ENCODE measurements at places on chromosomes 7 and 10.

DNA sequence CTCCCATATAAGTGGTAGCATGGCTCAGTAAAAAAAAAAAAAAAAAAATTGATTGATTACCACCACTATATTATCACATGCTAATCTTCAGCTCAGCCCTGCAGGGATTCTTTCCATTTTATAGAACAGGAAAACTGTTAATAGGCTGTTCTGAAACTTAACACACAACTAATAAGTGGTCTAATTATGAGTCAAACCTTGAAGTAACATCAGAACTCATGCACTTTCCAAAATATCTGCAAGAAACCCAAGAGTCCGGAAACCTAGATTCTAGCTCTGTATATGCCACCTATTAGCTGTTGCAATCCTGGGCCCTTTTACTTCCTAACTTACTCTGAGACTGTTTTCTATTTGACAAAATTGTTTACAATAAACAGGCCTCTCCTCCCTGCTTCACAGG, 23.9 kb downstream of the SEM1 start:
- DNase-seq = no peak

GRCh38 chr7:53993224-53993623, 549.0 kb upstream of the VSTM2A start:
- DNase-seq = no peak

GRCh38 chr7:84022684-84023308, 171.8 kb downstream of the SEMA3A start:
- DNase-seq = no peak

DNA sequence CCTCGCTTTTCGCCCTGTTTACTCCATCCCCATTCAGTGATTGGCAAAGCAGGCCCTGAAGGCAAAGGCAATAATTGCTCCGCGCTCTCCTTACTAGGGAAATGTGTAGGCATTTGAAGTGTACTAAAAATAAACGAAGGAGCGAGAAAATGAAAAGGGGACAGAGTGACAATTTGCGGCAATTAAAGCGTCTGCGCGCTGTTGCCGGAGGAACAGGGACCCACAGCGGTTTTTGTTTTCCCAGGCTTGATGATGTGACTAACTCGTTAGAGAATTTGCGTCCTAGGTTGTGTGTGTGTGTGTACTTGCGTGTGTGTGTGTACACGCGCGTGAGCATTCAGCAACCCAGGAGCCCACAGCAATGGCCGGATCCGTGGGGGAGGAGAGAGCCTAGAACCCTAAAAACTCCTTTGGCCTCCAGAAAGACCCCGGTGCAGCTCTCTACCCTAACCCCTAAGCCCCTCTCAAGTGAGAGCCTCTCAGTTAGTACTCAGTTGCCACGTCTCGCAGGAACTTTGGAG, 7.8 kb upstream of the DLX6 start:
- DNase-seq = no peak

DNA sequence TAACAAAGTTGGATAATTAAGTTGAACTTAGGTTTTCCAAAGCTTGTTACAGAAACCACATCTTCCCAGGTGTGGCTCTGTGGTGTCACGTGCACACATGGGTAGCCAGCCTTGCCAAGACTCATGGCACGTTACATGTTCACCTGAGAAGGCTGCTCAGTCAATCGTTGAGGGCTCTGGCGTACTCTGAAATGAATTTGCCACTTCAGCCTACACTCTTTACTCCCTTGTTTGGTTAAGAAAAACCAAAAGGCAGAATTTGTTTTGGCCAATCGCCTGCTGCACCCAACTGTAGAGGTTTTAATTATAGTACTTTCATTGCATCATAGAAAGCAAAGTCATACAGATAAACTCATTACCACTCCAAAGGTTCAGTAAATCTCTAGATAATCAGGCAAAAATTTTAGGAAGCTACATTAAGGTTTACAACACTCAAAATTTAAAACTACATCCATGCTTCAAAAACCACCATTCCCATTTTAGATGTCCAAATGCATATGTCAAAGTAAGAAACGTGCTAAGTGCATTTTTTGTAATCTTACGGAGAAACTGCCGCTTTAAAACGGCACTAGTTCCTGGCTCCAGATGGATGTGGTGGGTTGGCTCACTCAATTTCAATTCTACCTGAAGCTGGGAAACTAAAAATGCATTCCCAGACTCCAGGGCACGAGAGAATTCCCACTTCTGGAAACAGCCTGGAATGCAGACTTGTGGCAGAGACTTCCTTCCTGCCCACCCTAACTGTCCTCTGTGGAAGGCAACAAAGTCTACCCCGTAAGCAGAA, 88.4 kb downstream of the DIP2C start:
- no peak for DNase-seq

DNA sequence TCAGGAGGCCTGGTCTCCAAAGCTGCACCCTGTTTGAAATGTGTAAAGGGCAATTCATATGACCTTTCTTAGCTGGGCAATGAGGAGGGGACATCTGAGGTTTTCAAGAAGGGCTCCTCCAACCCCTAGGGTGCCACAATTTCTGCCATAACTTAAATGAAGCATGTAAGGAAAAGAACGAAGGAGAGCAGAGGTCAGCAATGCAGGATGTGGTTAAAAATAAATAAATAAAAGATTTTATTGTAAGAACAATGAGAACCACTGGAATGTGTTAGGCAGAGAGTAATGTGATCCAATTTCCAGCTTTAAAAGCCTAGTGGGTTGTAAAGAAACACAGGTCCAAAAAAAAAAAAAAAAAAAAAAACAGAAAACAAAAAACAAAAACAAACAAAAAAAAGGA, 673.1 kb downstream of the TNS3 start:
- no peak for DNase-seq

- peak; percentile 53 for DNase-seq
These were observed 168.3 kb downstream of the SLIT1 start for GRCh38 chr10:97017474-97017903.

DNA sequence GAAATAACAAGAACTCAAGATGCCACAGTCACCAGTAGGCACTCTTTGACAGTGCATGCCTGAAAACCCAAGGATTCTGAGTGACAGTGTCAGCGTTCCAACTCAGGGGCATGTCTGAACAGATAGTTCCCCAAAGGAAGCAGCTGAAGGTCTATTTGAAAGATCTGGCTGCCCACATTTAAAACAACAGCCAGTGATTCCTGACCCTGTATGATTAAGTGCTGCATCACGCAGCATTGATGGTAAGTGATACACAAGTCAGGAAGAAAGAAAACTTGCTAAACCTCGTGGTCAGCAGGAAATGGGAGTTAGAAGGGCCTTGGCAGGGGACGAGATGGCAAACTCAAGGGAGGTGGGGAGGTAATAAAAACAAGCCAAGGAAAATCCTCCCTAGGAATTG, 1013.1 kb downstream of the TYW1 start:
- DNase-seq = no peak

GRCh38 chr7:128302139-128302538, 41.6 kb downstream of the RBM28 start:
- no peak for DNase-seq

- no peak for DNase-seq
These were observed 14.2 kb downstream of the SLC29A3 start for GRCh38 chr10:71333129-71333887.

DNA sequence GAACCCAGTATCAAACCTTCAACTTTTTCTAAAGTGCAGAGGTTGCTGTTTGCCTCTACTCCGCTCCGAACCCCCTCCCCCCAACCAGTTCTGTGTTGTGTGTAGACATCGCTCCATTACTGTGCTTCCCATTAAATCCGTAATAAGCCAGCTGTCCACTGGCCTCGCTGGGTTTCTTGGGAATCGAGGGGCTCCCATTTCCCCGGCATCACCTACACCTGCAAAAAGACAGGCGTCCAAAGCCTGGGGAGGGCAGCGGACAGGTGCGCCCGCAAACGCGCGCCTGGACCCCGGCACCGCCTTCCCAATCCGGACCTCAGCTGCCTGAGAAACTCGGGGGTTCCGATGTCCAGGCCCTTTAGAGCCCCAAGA, 631 bp downstream of the RTKN2 start:
- DNase-seq = no peak

GRCh38 chr10:63646491-63646890, 125.3 kb downstream of the REEP3 start:
- DNase-seq = no peak

DNA sequence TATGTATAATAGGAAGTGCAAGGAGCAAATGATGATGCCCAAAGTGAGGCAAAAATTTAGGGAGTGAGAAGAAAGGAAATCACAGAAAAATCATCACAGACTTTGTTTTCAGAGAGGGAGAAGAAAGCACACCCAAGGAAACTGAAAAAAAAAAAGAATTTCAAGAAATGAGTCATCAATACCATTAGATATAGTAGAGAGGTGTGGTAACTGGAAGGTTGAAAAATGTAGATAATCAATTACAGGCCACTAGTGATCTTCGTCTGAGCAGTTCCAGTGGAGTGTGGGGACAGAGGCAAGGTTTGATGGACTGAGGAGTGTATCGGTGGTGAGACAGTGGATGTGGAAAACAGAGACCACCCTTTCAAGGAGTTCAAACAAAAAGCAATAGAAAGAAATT, 31.7 kb downstream of the ASB4 start:
- DNase-seq = no peak

DNA sequence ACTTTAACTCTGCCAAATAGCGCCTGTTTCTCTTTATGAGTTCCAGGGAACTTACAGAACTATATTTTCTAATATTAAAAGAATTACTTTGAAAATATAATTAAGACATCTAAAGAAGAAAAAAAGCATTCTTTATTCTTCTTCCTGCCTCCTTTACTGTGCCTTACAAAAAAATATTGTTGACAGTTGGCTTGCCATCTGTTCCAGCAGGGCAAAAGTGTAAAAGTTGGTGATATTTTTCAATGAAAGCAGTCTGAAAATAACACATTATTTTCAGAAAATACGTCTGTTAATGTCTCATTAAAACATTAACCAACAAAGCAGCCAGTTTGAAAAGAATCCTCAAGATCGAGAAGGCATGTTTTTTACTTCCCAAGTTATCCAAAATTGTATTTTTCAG, 1032.2 kb upstream of the LRRTM3 start:
- DNase-seq = no peak

GRCh38 chr10:36736311-36736710, 389.1 kb upstream of the ANKRD30A start:
- no peak for DNase-seq

GRCh38 chr7:726854-727103, 280 bp downstream of the DNAAF5 start:
- DNase-seq = no peak

DNA sequence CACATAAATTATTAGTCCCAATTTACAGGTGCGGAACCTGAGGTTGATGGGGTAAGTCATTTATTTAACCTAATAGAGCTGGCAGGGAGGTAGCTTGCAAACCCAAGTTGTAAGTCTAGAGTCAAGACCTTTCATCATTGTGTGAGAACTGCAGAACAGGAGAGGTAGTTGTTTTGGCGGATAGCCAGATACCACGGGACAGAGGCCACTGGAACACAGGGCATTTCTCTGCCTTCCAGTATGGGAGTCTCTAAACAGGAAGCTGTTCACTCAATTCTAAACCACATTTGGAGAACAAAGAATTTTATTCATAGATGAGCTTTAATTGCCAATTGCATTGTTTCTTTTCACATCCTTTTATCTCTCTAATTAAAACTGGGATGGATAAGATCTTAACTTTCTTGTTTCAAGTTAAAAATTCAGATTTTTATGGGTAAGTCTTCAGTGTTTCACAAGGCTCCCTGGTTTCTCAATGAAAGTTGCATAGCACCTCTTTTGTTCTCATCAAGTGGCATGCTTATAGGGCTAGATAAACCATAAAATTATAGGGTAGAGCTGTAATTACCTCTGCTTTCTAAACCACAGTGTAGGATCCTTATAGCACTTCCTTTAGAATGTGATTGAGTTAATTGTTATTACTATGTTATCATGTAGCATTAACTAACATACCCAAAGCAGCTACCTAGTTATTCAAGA, 489.0 kb downstream of the GATA3 start:
- DNase-seq = no peak

GRCh38 chr10:34244756-34245484, 570.2 kb downstream of the PARD3 start:
- DNase-seq = no peak

GRCh38 chr10:24299578-24300260, 90.8 kb downstream of the KIAA1217 start:
- DNase-seq = no peak

GRCh38 chr10:14385596-14386593, 55.2 kb upstream of the FRMD4A start:
- DNase-seq = peak; percentile 76

DNA sequence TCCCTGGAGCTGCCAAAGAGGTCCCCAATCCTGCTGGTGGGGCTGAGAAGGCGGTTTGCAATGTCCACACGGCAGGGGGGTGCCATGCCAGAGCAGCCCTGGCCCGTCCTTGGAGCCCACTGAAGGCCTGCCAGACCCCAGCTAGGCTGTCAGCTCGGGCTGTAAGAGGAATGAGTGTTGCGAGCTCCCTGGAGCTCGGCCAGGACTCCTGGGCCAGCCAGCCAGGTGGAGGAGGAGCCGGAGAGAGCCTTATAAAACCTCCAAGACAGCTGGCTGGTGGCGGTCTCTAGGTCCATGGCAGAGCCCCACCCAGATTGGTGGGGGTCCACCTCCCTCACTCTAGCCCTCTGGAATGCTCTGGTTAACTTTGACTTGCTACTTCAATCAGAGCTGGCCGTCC, 55.1 kb upstream of the CALN1 start:
- no peak for DNase-seq

GRCh38 chr7:32958046-32959025, 1.1 kb downstream of the FKBP9 start:
- DNase-seq = no peak

GRCh38 chr7:38757931-38758330, 126.8 kb upstream of the AMPH start:
- DNase-seq = no peak

DNA sequence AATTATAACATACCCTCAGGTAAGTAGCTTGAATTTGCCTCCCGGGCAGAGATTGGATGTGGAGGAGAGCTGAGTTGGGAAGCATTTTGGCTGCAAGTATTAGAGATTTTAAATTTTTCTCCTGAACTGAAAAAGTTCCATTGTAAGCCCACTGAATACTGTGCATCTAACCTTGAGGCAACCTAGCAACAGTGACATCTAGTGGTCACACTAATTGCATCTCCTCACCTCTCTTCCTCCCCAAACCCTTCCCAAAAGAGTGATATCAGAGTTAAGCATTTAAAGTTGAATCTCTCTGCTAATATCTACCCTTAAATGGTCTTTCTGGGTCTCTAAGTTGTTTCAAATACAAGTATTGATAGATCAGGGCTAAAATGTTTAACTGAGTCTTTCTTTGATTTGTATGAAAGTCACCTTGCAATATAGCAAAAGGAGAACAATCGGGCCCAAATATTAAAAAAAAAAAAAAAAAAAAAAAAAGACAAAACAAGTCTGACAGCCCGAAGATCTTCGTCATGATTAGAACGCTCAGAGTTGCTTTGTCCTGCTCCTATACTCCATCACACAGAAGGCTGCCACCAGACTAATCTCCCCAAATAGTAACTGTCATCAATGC, 40.4 kb upstream of the DLX5 start:
- no peak for DNase-seq

DNA sequence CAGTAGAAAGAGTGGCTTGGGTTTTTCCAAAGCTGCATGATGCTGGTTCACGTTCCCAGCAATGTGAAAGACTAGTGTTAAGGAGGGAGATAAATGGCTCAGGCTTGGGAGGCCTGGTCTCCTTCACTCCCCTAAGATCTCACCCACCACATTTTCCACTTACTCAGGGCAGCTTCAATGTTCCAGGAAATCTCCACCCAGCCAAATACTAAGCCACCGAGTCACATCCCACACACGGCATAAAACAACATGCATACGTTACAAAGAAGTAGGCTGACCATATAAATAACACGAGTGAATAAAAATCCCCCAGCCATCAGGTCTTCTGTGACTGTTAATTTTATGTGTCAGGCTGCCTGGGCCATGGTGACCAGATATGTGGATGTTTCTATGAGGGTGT, 303.5 kb downstream of the SFMBT2 start:
- DNase-seq = no peak
